ENCODE measurements at places on chromosomes 7 and 10. TPM values are rescaled to one million over a fixed set of nuclear protein-coding genes. Genes with fewer than 3 reads are reported as not detected.
A peak's percentile ranks its signal among the peaks of the same experiment; 100 is the strongest.

- DNase-seq: no peak
- no peak overlapping the region for H3K4me3 ChIP-seq
- no peak overlapping the region for H3K27ac ChIP-seq
- no peaks in the 10 kb centered on the region for H3K27me3 ChIP-seq
- no peaks in the 10 kb centered on the region for H3K4me1 ChIP-seq
- H3K36me3 ChIP-seq: peaks cover 25% of the 10 kb centered on the region
These were observed 18.0 kb downstream of the RRP12 start for GRCh38 chr10:97383159-97383558.

Gene GPR146
- 2.2 TPM for total RNA-seq

DNA sequence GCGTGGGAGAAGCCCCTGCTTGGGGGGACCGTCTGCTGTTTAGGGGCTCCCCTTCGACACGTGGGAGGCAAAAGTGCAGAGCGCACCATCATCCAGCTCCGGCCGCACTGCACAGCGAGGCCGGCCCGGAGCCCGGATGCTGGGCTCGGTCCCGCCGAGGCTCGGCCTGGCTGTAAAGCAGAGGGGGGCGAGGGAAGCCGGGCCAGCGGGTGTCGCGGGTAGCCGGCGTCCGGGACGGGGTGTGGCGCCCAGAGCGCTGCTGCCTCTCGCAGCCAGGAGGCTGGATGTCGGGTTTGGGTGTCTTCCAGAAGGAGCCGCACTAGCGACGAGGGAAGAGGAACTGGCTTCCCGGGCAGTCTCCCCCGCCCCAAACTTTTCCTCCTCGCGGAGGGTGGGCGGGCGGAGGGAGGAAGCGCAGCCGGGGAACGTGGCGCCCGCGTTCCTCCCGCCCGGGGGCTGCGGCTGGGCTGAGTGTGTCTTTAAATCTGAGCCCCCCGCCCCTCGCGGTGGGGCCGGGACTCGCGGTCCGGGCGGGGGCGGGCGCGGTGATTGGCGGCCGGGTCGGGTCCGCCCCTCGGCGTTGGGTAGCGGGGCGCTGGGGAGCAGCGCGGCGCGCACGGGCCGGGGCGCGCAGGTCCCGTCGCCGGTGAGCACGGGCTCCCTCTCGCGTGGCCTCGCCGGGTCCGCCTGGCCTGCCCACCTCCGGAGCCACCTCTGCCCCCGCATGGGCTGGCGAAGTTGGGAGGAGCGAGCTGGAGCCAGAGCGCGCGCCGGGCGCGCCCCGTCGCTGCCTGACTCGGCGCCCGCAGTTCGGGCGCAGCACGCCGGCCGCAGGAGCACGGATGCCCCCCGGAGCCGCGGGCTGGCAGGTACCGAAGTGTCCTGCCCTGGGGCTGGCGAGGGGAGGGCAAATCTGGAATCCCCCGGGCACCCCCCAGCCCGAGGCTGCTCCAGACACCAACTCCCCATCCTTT lies at the start of gene PALD1:
PALD1 (plus strand) TSS at position 577 of the 974 bp plus-strand sequence. CDS start 47,185 bp downstream, outside the sequence.
- DNase-seq: no peak
- H3K27ac ChIP-seq: peak within 1 kb of the TSS; percentile 85
- H3K27me3 ChIP-seq: peaks cover 59% of the 10 kb centered on the region
- peaks cover 49% of the 10 kb centered on the region for H3K4me1 ChIP-seq
- peak within 1 kb of the TSS; percentile 78 for H3K4me3 ChIP-seq
- no peaks in the 10 kb centered on the region for H3K36me3 ChIP-seq

DNA sequence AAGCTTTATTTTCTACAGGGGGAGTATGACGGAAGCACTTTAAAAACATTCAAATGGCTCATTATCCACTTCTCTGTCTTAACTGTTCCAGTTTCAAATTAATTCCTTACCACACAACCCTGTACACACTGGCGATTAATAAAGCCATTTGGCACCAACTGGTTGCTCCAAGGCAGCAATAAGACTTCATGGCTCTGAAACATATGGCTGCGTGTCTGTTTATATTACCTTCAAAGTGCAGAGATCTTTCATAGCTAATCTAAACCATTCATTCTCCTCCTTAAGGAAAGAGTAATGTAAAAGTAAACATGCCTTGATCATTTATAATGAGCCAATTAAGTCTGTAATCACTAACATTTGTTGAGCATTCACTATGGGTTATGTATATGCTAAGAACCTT lies 325.7 kb downstream of the PARD3 start:
- H3K36me3 ChIP-seq: no peaks in the 10 kb centered on the region
- no peaks in the 10 kb centered on the region for H3K4me1 ChIP-seq
- no peak overlapping the region for H3K27ac ChIP-seq
- no peak overlapping the region for H3K4me3 ChIP-seq

GRCh38 chr10:20885678-20886077 lies 11.4 kb downstream of the NEBL start:
- no peak for DNase-seq
- no peaks in the 10 kb centered on the region for H3K36me3 ChIP-seq
- H3K27me3 ChIP-seq: no peaks in the 10 kb centered on the region
- H3K4me3 ChIP-seq: no peak overlapping the region
- no peaks in the 10 kb centered on the region for H3K4me1 ChIP-seq

DNA sequence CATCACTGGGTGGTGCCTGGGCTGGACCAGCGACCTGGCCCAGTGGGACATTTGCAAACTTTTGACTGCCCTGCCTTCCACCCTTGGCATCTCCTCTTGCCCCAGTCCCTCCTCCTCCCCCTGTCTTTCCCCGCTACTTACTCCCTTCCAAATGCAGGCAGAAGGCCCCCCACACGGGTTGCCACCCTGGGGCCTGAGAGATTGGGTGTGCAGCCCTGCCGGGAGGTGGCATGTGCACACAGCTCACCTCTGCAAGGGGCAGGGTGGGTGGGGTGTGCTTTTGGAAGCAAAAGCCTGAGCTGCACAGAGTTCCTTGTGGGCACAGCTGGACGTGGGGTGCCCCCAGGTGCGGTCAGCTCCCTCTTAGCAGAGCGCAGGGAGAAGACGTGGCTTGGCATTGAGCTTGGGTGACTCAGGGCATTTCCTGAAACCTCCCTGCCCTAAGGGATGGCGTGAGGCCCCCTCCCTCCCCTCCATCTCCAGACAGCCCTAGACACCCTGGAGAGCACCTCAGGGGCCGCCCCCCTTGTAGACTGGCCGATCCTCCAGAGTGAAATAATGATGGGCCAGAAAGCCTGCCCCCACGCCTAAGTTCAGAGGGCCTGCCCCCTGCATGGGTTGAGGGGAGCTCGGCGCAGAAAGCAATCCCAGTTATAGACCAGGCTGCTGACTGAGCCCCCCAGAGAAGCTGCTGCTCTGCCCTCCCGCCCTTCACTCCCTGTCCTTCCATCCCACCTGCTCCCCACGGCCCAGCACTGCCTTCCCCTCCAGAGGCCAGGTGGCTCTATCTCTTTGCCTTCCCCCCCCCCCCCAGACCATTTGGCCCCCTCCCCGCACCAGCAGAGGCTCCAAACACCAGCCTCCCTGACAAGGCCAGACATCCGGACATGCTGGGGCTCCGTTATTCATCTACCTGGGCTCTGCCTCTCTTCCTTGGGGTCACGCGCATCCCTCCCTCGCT lies 2.3 kb upstream of the SHH start:
- H3K36me3 ChIP-seq: no peaks in the 10 kb centered on the region
- DNase-seq: no peak
- H3K4me1 ChIP-seq: peaks cover 21% of the 10 kb centered on the region
- peaks cover 49% of the 10 kb centered on the region for H3K27me3 ChIP-seq
- no peak overlapping the region for H3K27ac ChIP-seq
- H3K4me3 ChIP-seq: no peak overlapping the region

Gene PRLHR
- total RNA-seq: not detected

Gene SNCG
- total RNA-seq: 0.56 TPM

DNA sequence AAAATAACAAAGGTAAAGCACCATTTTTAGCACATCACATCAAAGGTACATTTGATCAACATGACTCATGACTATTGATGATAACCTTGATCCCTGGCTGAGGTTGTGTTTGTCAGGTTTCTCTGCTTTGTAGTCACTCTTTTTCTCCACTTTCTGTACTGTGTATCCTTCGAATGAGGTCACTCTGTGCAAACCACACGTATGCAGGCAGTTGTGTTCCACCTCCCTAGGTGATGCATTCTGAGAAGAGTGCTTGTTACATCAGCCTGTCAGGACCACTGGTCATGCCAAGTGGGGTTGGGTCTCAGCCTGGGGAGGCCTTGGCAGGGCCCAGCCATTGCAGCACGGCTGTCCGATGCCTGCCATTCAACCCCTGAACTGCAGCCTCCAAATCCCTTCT lies 62.8 kb upstream of the GJD4 start:
- no peak overlapping the region for H3K4me3 ChIP-seq
- H3K36me3 ChIP-seq: peaks cover 38% of the 10 kb centered on the region
- no peak overlapping the region for H3K27ac ChIP-seq
- H3K4me1 ChIP-seq: peaks cover 22% of the 10 kb centered on the region

GRCh38 chr7:27551803-27552400 lies 110.8 kb downstream of the HIBADH start:
- no peak overlapping the region for H3K4me3 ChIP-seq
- no peak for DNase-seq
- H3K36me3 ChIP-seq: no peaks in the 10 kb centered on the region
- H3K4me1 ChIP-seq: no peaks in the 10 kb centered on the region
- H3K27ac ChIP-seq: no peak overlapping the region
- no peaks in the 10 kb centered on the region for H3K27me3 ChIP-seq

Gene PRKAR1B
- total RNA-seq: 37.8 TPM

Gene DBF4
- total RNA-seq: 68.6 TPM

- H3K4me3 ChIP-seq: peak overlapping the region; percentile 61
- H3K4me1 ChIP-seq: peaks cover 41% of the 10 kb centered on the region
- H3K36me3 ChIP-seq: no peaks in the 10 kb centered on the region
These were observed 5.3 kb upstream of the TMEM139 start for GRCh38 chr7:143279186-143280098.

Gene OR9A4
- total RNA-seq: not detected

- no peak overlapping the region for H3K4me3 ChIP-seq
- DNase-seq: no peak
- no peak overlapping the region for H3K27ac ChIP-seq
- H3K36me3 ChIP-seq: no peaks in the 10 kb centered on the region
These were observed 29.3 kb downstream of the TNS3 start for GRCh38 chr7:47552621-47553020.

Gene CHRM2
- not detected for total RNA-seq

GRCh38 chr7:14419531-14419930 lies 430.1 kb upstream of the ETV1 start:
- no peak overlapping the region for H3K27ac ChIP-seq
- no peak for DNase-seq
- no peaks in the 10 kb centered on the region for H3K36me3 ChIP-seq
- H3K4me1 ChIP-seq: no peaks in the 10 kb centered on the region
- no peak overlapping the region for H3K4me3 ChIP-seq
- H3K27me3 ChIP-seq: no peaks in the 10 kb centered on the region

DNA sequence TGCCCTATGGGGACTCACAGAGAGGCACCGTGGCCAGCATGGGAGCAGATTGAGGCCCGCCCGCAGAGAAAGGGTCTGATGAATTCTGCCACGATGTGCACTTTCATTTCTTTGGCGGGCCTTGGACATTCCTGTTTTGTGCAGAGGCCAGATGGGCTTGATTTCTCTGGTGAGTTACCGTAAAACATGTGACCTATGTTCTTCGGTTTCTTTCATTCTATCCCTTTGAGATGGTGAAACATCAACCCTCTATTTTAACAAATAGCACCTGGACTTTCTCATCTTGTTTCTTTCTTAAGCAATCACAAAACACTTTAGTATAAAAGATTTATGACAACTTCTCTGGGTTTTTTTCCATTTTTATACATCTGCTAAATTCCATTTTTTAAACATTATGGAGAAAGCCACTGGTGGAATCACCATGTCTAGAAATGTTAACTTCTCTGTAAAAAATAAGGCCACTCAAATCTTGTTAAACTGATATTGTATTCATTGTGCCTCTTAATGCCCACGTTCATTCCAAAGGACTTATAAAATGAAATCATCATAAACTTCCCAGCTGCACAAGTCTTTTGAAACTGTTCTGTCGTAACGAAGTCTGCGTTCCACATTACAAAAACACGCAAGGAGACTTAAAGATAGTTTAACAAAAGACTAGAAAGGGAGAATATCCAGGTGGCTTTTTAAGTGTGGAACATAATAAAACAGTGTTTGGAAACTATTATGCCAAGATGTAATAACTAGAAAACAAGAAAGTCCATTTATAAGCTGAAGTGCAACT lies 21.4 kb upstream of the ODAD2 start:
- no peak overlapping the region for H3K4me3 ChIP-seq
- no peaks in the 10 kb centered on the region for H3K4me1 ChIP-seq
- H3K27ac ChIP-seq: no peak overlapping the region
- peaks cover 3% of the 10 kb centered on the region for H3K27me3 ChIP-seq

GRCh38 chr10:24701447-24701846 lies 22.2 kb downstream of the ARHGAP21 start:
- peak overlapping the region; percentile 55 for H3K27ac ChIP-seq
- peaks cover 27% of the 10 kb centered on the region for H3K4me1 ChIP-seq
- H3K27me3 ChIP-seq: no peaks in the 10 kb centered on the region
- peak overlapping the region; percentile 12 for H3K4me3 ChIP-seq
- H3K36me3 ChIP-seq: peaks cover 5% of the 10 kb centered on the region
- no peak for DNase-seq

DNA sequence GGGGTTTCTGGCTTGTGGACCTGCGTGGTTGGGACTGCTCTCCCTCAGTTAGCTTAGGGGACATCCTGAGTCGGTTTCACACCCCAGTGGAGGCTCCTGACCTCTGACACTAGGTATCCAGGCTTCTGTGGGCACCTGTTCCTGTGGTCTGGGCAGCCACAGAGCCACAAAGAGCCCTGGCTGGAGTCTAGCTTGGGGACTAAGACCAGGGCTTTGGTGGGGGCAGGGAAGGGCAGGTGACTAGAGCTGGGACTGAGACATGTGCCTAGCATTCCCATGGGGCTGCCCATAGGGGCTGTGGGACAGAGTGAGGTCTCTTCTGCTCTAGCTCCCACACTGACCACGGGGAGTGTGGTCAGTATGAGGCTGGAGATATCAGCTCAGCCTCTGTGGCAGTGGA lies 4.0 kb upstream of the TMEM270 start:
- peak overlapping the region; percentile 13 for H3K4me3 ChIP-seq
- peaks cover 24% of the 10 kb centered on the region for H3K27me3 ChIP-seq
- no peaks in the 10 kb centered on the region for H3K36me3 ChIP-seq
- DNase-seq: no peak

DNA sequence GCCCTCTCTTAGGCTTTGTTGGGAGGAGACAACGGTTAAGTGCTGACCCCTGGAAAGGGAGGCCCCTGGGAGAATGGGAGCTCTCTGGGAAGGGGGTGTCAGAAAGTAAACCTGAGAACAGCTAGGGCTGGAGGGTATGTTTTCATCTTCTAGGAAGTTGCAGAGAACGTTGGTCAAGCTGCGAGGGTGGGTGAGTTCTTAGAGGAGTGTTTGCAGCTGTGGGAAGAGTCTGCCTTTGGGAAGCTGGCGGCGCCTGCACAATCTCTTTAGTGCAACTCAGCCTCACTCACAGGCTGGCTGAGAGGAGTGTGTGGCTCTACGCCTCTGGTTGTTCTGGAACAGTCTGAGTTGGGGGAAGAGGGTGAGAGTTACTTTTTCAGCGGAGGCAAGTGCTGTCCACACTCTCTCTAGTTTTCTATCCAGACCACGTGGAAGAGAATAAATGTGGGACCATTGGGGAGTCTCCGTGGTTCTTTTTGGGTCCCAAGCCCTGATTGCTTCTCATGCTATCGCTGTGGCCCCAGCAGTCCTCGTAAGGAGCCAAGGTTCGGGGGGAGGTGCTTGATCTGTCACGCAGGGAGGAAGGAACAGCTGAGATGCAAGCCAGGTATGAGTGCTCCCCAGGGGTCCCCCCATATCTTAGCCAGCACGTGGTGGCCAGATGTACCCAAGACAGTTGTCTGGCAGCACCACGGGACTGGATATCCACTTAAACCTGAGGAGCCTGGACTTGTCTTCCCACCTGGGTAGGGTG lies 237.2 kb downstream of the BUB3 start:
- H3K27ac ChIP-seq: no peak overlapping the region
- H3K4me3 ChIP-seq: no peak overlapping the region
- no peak for DNase-seq
- H3K36me3 ChIP-seq: no peaks in the 10 kb centered on the region
- H3K4me1 ChIP-seq: no peaks in the 10 kb centered on the region

- no peaks in the 10 kb centered on the region for H3K4me1 ChIP-seq
- H3K27me3 ChIP-seq: no peaks in the 10 kb centered on the region
- H3K4me3 ChIP-seq: no peak overlapping the region
- DNase-seq: no peak
These were observed 180.0 kb upstream of the GHITM start for GRCh38 chr10:83959328-83959727.

Measured in activated T-helper 1 cell treated with anti-CD3 and anti-CD28 coated beads, Interleukin-12 subunit alpha, Interleukin-12 subunit beta, Interleukin-2, Interleukin-4 antibody, amounts not matched to agents 30 ng/mL and 10 ng/mL and 1 ng/mL, durations not matched to agents 14 hours and 24 hours and 36 hours (primary cell).